Hematopoietic multipotent progenitor cell treated with erythropoietin and hydrocortisone succinate and interleukin-3 and kit ligand, for 4 days (in vitro differentiated cells): ENCODE measurements at places on chromosomes 12 and 14.

DNA sequence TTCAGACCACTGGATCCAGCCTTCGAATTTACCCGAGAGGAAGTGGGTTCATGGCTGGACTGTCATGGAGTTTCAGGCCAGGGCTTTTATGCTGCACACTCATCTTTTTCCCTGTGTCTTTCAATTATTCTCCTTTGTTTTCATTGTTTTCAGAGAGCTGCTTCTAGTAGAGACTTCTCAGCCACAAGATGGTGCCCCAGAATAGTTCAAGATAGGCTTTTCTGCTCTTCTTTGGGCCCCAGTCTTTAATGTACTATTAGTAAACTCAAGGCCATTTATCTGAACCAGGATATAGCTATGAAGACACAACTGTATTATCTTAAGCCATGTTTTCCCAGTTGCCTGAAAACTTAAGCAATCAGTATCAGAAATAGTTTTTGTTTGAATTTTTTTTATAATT is 30.4 kb upstream of the PSMA6 start:
- DNase-seq = peak; percentile 46

DNA sequence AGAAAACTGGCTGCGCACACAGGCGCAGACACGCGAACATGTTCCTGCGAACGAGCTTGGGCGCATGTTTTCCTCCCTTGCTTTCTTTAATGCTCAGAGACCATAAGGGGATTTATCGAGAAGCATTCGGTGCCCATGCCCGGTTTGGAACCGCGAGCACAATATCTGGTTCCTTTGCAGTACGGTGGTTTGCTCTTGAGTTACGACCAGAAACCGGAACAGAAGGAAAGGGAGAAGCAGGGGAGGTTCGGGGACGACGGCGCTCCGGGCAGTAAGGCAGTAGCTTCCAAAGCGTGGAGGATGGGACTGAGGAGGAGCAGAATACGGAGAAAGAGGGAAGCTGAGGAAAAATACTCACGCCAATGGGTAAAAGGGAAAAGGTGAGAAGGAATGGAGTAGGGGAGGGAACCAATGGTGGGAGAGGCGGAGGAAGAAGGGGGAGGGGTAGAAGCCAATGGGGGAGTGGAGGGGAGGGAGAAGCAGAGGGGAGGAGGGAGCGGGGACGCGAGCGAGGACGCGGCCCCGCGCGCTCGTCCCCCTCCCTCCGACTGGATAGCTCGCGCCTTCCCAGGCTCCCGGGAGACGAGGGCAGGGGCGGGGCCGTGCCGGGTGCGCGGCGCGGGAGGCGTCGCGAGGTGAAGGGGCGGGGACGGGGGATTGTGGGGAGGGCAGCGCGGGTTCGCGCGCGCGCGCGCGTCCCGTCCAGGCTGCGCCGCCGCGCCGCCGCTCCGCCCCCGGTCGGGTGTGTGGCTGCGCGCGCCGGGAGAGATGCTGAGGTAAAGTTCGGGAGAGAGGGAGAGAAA is 625 bp upstream of the ARHGAP5 start:
- DNase-seq = peak; percentile 97

GRCh38 chr12:3416159-3416558 is 74.8 kb upstream of the PRMT8 start:
- no peak for DNase-seq

GRCh38 chr12:11773889-11774677 is 124.6 kb downstream of the ETV6 start:
- peak; percentile 96 for DNase-seq

DNA sequence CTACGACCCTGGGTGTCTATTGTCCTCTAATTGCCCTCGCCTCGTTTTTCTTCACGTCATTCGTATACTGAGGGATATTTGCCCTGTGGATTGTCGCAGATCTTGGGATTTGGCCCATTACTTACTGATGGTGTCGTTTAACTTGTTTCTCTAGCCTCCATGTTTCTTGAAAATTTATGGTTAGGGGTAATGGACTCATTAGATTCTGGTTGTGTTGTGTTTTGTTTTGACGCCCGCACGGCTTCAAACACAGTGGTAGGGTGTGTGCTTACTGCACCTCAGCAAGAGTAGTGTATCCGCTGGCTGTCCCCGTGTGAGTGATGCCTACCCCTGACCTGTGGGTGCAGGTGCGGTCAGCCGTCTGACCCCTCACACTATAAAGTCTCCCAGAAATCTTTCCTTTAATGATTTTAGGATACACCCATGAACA is 874 bp upstream of the RNU6-8 start:
- DNase-seq = peak; percentile 27

DNA sequence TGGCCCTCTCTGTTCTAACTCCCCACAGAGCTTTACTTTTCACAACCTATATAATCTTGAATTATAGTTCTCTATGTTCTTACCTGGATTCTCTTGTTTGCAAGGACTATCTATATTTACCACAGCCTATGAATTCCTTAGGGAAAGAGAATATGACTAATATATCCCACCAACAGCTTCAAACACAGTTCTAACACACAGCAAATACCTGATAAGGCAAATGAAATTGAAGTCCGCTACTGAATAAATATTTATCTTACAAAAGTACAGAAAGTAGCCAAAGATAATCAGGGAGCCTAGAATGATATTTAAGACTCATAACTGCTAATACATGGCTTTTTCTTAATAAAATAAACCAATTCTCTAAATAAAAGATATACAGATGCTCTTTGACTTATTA is 165.1 kb downstream of the C12orf42 start:
- no peak for DNase-seq

GRCh38 chr12:101793401-101793800 is 37.4 kb downstream of the GNPTAB start:
- peak; percentile 93 for DNase-seq

- no peak for DNase-seq
Measured at GRCh38 chr14:36582874-36583241, 444 bp upstream of the NKX2-8 start.

- peak; percentile 90 for DNase-seq
Measured at GRCh38 chr12:113232840-113233585, 11.7 kb downstream of the TPCN1 start.

DNA sequence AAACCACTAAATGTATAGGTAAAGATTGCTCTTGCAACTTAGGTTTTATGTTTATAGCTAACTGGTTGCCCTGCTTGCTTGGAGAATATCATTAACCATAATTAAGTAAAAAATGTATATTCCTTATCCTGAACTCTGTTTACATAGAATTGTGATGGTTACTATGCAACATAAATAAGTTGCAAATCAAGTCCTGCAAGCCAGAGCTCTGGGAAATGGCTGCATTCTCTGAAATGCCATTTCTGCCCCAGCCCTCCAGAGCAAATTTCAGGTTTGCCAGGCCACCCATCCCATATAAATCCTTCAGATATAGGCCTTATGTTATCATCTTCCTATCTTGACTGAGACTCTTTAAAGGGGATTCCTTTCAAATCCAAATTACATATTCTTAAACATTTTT is 118.4 kb upstream of the MYF6 start:
- DNase-seq = no peak

- peak; percentile 75 for DNase-seq
Measured at GRCh38 chr14:105093431-105094192, 28.4 kb upstream of the GPR132 start.

DNA sequence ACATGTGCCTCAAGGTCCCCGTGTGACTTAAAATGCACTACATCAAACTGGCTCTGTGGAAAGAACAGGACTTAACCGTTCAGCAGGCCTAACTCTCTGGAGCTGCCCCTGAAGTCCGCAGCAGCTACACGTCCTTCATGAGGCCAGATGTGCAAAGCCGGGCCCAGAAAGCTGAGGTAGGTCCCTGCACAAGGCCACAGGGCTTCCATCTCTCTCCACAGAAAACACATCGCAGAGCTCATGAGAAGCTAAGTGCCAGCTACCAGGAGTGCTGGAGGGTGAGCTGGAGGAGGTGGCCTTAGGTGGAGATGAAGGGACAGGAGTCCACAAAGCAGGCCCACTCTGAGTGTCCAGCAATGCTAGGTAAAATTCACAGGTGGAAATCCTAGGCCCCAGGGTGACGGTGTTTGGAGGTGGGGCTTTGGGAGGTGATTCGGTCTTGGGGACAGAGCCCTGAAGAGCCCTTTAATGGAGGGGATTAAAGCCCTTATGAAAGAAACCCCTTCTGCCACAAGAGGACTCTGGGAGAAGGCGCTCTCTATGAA is 52.4 kb downstream of the VCPKMT start:
- no peak for DNase-seq

DNA sequence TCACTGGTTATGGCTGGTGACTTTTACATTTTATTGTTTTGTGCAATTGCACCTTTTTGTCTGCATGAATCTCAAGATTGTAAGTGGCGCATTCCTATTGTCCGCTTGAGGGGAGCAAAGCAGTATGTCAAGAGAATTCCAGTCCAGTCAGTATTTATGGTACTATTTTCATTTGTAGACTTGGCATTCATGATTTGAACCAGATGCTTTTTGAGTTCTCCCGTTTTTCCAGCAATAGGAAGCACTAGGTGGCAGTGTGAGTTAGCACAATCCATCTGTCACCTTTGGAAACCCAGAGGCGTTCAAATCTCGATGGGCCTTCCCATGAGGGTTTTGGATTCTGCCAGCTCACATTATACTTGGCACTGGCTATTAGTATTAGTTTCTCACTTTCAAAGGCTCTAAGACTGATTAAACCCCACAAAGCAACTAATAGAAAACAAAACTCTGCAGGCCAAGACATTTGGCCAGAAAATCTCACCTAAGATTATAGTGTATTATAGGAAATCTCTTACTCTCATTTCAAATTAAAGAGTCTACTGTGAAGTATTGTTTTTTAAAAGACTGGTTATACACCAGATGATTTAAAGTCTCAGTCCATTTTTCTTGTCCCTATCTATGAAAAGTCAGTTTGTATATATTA is 2.2 kb downstream of the DACT1 start:
- peak; percentile 66 for DNase-seq

GRCh38 chr12:109385339-109386058 is 37.8 kb downstream of the MYO1H start:
- DNase-seq = peak; percentile 73

GRCh38 chr12:52029685-52030084 is 21.6 kb upstream of the NR4A1 start:
- DNase-seq = no peak

DNA sequence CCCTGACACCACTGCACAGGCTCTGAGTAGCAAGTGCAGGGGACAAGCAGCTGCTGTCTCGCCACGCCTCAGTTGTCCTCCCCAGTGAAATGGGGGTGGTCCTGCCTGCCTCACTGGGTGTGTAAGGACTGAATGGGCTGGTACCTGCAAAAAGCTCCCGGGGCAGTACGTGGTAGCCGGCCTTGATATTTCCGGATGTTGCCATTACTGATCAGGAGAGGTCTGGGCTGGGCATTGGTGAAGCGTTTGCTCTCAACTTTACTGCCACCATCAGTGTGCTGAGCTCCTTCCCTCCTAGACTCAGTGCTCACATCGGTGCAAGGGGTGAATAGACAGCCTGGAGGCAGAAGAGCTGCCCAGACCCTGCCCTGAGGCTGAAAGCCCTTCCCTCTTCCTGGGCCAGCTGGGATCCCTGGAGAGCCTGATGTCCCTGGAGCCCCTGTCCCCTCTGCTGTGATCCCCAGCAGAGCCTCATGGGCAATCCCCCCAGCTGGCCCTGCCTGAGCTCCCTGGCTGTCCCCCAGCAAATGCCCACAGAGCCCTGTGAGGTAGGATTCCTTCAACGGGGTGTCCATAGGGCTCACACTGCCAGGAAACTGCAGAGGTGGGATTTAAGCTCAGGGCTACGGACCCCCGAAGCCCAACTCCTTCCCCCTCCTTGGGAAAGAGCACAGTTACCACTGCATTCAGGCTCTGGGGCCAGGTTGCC is 18.2 kb downstream of the DIO3 start:
- no peak for DNase-seq

GRCh38 chr12:45789025-45789424 is 59.5 kb downstream of the ARID2 start:
- no peak for DNase-seq

- DNase-seq = no peak
Measured at GRCh38 chr12:55697686-55698085, 10.0 kb downstream of the ITGA7 start.

DNA sequence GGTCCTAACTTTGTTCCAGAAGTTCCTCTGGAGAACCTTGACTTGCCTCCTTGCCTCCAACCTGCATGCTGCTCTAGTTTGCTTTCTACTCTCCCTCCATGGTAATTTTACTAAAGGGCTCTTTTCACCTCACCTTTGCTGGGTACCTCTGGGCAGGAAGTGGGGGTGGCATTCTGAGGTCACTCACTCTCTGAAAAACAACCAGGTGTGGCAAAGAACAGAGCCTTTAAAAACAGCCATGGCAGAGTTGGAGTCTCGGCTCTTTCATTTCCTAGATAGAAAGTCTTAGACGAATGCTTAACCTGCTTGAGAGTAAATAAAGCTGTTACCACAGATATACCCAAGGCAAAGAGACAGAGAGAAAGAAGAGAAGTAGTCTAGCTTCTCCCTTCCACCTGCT is 827.9 kb downstream of the BCL11B start:
- no peak for DNase-seq

- DNase-seq = peak; percentile 71
Measured at GRCh38 chr12:40325349-40325960, 100.7 kb downstream of the LRRK2 start.
